ENCODE measurements at places on chromosomes 2 and 18.

DNA sequence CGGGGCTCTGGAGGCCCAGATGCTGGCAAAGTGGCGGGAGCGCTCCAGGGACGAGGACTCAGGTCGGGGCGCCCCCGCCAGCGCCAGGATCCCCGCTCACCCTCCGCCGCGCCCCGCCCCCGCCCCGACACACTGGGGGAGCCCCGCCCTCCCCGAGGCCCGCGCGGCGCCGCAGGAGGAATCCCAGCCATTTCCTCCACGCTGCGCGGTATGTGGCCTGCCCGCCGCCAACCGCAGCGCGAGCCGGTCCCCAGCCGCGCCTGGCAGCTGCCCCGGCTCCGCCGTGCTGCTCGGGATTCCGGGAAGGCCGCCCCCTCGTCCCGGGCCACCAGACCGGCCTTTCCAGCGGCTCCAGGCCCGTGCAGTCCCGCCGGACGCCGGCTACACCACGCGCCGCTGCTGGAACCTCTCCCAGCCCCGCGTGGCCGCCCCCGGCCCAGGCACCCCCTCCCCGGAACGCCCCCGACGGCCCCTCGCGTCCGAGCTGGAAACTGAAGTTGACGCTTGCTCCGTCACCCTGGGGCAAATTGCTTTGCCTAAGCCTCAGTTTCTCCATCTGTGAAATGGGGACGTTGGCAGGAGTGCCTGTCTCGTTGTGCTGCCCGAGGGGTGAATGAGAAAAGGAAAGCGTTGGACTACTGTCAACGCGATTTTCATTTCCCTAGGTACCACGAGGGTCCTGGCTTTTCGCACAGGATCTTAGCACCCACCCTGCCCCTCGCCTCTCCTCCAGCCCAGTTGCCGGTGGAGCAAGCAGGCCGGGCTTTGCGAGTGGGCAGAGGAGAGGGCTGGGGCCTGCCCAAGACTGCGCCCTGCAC is 53.6 kb downstream of the PKDCC start:
- peak; percentile 30 for DNase-seq

DNA sequence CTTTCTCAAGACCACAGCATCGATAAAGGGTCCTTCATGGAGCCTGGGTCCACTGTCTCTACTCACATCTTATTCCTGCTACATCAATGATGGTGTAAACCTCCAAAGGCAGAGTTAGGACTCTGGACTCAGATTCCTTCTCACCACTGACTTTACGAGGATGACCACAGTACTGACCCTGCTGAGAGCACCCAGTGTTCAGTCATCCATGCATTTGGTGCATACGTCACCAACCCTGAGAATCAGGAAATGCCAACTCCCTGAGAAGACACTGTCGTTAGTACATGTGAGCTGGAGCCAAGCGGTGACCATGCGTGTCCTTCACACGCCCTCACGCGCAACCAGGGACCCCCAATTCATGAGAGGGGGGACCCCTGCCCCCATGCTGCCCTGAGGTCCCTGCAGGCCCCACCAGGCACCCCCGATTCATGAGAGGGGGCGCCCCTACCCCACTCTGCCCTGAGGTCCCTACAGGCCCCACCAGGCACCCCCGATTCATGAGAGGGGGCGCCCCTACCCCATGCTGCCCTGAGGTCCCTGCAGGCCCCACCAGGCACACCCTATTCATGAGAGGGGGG is 178.4 kb upstream of the TPO start:
- DNase-seq = no peak

- DNase-seq = no peak
Measured at GRCh38 chr18:45926085-45926484, 41.0 kb downstream of the EPG5 start.

DNA sequence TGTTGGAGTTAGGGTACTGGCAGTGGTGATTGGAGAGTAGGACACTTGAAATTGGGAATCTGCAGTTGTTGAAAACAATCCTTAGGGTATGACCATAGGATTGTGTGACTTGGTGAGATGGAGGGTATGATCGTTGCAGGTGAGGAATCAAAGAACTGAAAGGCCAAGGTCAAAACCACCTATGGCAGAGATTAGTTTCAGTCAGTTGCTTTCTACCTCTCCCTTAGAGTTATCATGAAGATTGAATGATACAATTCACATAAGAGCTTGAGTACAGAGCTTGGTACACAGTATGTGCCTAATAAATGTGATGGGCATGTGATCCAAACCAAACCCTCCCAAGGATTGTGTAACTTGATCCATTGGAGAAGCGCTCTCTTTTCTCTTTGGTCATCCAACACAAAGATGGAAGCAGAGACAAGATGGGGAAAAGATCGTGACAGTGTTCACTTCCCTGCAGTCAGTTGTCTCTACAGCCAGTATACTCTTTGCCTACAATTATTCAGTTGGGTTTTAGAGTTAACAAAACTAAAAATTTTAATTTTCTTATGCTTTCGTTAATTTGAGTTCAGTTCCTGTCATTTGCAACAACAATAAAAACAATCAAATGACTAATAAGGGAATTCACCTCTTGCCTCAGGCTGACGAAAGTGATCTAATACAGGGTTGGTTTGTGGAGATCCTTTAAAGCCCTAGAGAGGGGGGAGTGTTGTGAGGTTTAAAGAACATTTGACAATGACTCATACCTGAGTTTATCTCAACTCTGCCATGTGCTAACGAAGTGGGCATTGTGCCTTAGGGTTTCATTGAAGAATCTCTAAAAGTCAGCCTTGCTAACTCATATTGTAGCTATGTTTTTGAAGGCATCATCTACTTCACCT is 14.8 kb upstream of the SMAD2 start:
- DNase-seq = no peak

DNA sequence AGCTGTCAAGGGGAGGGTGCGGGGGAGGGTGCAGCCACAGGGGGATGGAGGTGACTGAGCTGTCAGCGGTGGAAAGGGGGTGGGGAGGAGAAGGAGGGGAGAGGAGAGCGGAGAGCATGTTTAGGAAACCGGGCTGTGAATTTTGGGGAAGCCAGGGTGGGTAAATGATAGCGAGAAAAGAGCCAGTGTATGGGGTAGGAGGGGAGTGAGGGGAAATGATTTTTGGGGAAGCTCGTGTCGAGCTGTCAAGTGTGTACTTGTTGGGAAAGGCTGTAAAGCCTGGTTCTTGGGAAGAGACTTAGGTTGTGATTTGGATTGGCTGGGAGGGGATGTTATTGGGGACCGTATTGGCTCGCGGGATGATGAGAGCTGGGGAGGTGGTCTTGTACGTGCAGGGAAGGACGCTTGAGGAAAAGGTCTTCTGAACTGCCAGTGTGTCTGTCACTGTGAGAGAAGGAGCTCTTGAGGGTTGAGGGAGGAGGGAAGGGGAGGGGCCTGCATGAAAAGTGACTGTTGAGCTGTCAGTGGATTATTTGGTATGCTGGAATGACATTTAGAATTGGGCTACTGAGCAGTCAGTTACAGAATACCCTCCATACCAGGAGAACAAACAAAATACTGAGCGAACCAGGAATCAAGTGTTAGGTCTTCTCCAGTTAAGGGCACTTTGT is 1.0 kb downstream of the UBR3 start:
- DNase-seq = no peak

All from stimulated activated CD4-positive, alpha-beta T cell treated with anti-CD3 and anti-CD28 coated beads, Interleukin-1b, Interleukin-23, amount 100 ng/mL, for 1 hour (primary cell).